ENCODE measurements at places on chromosomes 3 and 15.

GRCh38 chr3:106425026-106425425 is 556.2 kb upstream of the CBLB start:
- no peak for DNase-seq

GRCh38 chr3:40229386-40229785 is 80.1 kb upstream of the EIF1B start:
- DNase-seq: no peak

DNA sequence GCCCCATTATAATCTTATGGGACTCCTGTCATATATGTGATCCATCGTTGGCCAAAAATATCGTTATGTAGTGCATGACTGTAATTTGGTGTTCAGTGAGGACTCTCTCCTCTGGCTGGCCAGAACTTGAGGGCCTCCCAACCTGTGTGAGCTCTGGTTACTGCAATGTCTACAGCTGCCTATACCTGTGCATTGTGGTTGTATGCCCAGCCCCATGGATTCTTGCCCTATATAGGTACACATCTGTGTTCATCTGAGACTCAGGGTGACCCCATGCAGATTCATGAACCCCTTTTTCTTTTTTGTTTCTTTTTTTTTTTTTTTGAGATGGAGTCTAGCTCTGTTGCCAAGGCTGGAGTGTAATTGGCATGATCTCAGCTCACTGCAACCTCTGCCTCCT is 32.6 kb upstream of the KLF13 start:
- DNase-seq: no peak

DNA sequence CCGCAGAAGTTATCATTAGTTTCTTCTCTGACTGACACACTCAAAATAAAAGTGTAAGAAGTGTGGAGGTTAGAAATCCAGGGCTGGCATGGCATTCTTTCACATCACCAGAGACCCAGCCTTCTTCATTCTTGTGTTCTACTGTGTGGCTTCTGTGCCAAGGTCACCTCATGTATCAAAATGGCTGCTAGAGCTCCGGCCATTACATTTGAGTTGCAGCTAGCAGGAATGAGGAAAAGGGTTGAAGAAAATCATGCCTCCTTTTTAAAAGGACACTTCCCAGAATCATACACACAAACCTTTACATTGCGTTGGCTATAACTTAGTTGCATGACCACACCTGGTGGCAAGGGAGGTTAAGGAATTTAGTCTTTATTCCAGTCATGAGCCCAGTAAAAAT is 345.6 kb upstream of the PROK2 start:
- no peak for DNase-seq

DNA sequence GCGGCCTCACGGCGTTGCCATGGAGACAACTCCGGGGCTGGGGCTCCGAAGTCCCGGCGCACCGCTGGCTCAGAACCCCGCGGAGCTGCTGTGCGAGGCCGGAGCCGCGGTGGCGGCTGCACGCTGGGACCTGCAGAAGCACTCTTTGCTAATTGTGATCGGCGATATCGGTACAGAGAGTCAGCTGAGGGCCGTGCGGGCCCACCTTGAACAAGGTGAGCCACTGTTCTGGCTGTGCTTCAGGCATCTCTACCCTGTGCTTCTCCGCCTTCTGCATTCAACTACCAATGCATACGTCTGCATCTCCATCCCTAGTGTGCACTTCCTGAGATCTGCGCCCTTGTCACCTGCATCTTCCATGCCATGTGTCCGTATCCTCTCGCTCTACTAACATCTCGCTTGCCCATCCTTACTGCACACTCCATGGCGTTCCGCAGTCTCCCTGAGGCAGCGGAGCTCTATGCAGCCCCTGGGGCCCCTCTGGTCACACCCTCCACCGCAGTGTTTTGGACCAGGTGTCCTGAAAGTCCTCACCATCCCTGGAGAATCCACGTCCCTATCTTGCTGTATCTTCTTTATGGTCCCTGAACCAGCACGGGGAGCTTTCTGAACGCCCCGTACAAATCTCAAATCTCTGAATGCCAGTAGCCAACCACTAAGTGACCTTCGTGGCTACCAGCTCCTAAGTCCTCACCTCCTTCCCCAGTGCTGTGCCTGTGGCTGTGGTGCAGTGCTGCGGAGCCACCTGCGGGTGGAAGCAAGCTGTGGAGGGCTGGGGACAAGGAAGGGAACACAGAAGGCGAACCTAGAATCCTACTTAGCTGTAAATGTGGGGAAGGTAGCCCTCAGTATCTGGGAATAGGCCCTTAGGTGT is 6.2 kb upstream of the MAP1A start:
- peak; percentile 39 for DNase-seq

DNA sequence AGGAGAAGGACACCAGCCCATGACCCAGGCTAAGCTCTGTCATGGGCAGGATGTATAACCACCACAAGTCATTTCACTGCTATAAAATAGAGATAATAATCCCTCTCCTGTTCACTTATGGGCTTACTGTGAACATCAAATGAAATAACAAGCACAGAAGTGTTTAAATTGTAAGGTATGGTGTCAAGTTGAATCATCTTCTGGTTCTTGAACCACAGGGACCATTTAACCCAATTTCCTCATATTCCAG is 44.3 kb upstream of the TLE3 start:
- DNase-seq: no peak

Measured in kidney tubule cell (primary cell).